ENCODE measurements at places on chromosomes 5 and 9.

DNA sequence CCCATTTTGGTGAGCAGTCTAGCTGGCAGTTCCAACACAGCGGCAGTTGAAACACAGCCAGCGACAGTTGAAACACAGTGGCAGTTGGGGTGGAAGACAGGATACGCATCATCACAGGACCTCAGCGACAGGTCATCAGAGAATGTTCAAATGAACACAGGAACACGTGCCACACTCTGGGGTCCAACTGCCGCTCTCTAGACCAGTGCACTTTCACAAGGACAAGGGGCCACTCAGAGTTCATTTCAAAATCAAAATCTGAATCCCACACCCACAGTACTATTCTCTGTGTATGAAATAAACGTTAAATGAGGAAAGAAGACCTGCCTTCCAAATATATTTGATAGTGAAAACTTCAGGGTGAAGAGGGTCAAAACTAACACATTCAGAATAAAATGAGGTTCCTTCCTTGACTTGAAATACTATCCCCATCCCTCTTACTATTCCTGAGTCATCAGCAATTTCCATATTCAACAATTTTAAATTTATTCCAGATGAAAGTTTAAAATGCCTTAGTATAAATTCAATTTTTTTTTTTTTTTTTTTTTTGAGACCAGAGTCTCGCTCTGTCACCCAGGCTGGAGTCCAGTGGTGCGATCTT, 53.0 kb upstream of the SIMC1 start:
- DNase-seq = no peak

DNA sequence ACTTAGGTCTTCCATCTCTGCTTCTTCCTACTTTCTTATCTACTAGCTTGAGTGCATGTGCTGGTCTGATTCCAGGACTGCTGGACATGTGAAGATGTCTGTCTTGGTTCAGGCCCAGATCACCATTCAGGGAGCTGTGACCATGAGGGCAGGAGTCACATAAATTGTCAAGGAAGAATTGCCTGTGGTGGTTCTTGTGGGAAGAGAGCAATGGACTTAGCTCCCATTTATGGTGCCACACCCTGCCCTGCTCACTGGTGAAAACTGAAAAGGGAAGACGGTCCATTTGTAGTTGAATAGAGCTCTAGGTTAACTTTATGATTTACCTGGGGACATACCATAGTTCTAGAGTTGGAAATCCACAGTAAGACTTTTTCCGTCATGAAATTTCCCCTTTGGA, 244.3 kb upstream of the ZNF608 start:
- no peak for DNase-seq

DNA sequence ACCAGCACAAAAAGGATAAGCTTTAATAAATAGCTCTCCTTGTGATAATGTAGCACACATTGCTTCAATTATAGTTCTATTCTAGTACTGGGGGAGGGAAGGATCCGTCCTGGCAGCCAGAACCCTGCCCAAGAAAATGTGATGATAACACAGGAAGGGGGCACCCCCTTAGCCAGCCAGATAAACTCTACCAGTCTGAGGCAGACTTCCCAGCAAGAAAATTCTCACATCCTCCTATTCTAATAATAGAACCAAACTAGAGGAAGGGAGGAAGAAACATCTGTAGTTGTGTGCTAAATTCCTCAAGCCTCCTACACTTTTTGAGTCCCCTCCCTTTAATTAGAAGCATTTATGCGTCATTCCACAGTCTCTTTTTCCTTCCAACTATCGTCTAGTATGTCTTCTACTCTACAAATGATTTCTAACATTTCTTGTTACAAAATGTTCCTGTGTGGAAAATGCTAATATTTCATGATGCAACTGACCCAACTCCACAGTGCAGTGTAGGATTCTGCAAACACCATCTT, 261.0 kb downstream of the SEMA5A start:
- DNase-seq = no peak

GRCh38 chr9:97604901-97605645, 28.1 kb downstream of the TSTD2 start:
- no peak for DNase-seq
